ENCODE measurements at places on chromosomes 2 and 18.

GRCh38 chr18:9726936-9727335, 18.8 kb downstream of the RAB31 start:
- DNase-seq: no peak

- DNase-seq: no peak
Observed at GRCh38 chr18:63421514-63421913, 762 bp downstream of the VPS4B start.

DNA sequence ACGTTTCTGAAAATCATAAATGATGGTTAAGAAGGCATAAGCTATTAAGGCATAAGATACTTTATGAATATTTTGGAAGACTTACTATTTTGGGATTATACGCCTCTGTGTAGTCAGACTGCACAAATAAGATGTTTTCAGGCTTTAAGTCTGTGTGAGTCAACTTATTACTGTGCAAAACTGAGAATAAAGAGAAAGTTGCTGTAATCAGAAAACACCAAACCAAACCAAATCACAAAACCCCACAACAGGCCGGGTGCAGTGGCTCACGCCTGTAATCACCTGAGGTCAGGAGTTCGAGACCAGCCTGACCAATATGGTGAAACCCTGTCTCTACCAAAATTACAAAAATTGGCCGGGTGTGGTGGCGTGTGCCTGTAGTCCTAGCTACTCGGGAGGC, 7.7 kb downstream of the CLK1 start:
- DNase-seq: no peak

- DNase-seq: no peak
Observed at GRCh38 chr2:127504552-127505430, 21.5 kb downstream of the IWS1 start.

- DNase-seq: no peak
Observed at GRCh38 chr2:158817588-158817987, 22.5 kb downstream of the DAPL1 start.

DNA sequence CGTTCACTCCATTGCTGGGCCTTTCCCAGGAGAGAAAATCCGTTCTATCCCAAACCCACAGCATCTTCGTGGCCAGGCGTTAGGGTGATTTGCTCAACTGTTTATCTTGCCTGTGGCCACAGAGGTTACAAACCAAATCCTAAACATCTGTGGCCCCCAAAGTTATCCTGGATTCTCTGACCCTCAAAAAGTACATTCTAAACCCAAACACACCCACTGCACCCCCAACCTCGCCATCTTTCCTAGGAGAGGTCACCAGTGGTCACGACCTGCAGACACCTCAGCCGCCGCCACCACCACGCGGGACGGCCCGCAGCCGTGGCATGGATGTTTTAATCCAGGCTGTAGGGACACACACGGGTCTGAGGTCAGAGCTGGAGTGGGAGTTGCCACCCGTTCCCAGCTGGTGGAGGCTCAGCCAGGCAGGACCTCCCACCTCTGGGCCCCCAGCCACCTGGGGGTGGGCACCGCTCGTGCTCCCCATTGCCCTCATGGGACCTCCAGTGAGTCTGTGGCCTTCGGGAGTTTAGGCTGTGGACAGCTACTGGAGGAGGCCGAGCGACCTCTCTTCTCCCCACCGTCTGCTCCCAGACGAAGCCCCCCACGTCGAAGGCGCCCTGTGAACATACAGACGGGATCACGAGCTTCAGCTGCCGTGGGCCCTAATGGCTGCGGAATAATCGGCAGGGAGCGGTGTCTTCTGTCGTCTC, 72.0 kb downstream of the KCNG2 start:
- DNase-seq: no peak

DNA sequence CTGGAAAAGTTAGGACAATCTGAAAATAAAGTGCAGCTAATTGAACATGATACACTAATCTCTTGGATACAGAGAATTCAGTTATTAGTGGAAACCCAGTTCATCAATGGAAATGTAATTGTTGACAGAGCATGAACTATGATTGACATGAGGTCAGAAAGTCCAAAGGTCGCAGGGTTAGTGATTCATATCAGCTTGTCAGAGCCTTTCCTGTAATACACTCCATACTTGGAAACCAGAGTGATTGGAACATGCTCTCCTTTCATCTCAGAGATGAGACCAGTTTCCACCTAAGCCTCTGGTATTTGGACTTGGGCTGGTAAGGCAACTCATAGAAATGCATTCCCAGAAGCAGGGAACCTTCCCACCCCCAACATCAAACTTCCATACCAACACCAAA, 8.5 kb upstream of the NCKAP5 start:
- no peak for DNase-seq

- no peak for DNase-seq
Observed at GRCh38 chr2:149828520-149829210, 241.1 kb upstream of the MMADHC start.

DNA sequence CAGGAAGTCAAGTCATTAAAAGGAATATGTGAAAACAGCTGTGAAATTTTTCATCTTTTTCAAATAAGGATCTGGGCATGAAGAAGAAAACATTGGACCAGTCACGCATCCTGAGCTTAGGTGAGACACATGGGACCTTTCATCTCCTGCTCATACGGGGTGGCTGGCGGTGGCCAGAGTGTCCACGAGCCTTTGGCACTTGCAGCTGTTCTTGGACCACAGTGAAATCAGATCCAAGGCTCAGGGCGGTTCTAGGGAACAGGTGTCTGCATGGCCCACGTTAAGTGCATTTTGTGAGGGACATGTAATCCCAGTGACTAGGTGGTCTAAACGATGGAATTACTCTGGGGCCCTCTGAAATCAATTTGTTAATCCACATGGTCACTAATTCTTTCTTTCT, 212.7 kb upstream of the COPS8 start:
- no peak for DNase-seq

DNA sequence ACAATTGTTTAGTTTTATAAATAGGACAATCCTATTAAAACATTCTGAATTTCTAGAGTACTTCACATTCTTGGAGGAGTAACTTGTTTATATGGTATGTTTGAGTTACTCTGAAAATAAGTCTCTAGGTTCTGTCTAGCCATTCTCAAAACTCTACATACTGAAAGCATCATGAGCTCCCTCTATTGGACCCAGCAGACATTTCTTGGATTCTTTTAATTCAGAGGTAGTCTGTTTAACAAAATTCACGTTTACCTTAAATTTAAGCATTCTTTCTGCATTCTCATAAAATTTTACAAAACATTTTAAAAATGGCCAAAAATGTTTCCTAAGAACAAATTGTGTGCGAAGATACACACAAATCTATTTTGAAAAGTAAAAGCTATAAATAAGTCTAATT, 15.3 kb downstream of the SP9 start:
- no peak for DNase-seq

DNA sequence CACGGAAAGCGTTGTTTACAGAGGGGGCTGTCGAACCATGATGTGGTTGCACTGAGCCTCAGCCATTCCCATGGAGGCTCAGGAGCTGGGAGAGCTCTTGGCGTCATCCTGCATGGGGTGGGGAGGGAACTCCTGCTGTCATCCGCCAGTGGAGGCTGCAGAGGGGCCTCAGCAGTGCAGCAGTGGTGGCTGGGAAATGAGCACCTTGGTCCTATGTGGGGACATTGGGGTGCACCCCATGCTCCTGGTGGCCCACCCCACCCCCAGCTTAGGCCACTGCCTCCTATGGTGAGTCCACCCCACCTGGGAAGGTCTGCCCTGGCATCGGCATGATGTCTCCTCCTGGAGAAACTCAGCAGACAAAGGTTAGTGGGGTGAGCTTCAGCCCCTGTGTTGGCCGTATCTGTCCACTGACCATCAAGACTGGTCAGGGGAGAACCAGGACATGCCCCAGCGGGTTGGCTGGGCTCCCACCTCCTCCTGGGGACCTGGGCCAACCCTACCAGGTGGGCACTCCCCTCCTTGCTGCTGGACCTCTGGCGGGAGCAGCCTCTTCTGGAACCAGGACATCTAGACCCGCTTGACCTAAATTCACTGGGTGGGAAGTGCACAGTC, 67.8 kb upstream of the HDAC4 start:
- DNase-seq: no peak

GRCh38 chr2:234535464-234535863, 38.6 kb upstream of the ARL4C start:
- no peak for DNase-seq

DNA sequence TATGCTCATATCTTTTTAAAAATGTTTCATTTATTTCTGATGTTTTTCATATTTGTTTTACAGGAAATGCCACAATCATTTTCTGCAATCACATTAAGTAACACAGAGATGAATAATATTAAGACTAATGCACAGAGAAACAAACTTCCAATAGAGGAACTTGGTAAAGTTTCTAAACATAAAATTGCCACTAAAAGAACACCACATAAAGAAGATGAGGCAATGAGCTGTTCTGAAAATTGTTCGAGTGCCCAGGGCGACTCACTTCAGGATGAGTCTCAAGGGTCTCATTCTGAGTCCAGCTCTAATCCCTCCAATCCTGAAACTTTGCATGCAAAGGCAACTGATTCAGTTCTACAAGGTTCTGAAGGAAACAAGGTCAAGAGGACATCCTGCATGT, 70.4 kb downstream of the APLF start:
- DNase-seq: no peak

- no peak for DNase-seq
Observed at GRCh38 chr2:7119132-7119835, 202.1 kb downstream of the RNF144A start.

DNA sequence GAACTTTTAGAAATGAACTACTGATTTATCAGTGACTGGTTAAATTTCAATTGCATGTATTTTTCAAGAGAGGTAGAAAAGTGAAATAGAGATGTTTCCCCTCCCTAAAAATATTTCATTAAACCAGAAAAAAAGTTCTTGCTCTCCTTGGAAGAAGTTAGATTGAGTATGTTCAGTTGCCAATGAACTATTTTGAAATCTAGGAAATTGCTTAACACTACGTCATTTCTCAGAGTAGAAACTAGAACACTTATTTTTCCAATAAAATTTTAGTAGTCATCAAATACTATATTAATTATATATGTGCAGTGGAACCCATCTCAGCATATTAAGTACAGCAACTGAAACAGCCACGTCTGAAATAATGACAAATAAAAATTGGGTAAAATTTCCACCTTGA, 51.8 kb upstream of the STAT1 start:
- no peak for DNase-seq

DNA sequence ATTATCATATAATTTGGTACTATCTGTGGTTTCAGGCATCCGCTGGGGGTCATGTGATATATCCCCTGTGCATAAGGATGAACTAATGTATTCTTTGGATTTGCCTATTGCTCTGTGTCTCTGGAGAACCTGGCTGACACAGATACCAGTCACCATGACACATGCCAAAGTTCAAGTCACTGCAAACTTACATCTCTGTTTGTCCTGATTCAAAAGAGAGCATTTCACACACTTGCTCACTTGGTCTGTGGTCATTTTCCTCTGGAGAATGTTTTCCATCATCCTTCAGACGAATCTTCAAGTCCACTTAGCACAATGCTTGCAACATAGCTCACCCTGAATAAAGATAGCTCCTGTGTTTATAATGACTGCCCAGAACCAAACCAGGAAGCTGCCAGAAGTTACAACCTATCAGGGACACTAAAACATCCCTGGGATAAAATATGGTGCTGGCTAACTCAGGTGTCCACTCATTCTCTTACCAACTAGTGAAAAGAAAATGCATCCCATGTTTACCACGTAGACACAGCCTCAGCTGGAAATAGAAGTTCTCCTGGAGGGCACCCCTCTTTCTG, 18.1 kb downstream of the SULT1C3 start:
- no peak for DNase-seq

DNA sequence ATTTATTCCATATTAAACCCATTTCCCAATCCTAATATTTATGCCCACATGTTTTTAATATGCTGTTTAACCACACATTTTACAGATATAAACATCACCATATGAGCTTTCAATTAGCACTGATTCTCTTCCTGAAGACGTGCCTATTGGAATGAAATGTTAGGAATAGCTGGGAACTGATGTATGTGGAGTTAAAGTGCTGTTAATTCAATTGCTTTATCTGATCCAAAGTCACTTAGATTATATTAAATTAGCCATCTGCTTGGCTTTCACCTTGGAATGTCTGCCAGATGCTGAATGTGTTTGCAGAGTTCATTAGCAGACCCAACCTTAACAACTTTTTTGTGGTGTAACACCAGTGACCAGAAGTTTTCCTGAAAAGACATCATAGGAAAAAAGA, 942.9 kb upstream of the KLHL29 start:
- no peak for DNase-seq

- DNase-seq: no peak
Observed at GRCh38 chr2:218066926-218067515, 2.0 kb upstream of the RUFY4 start.

- DNase-seq: no peak
Observed at GRCh38 chr18:48811401-48811800, 139.4 kb downstream of the SMAD7 start.

DNA sequence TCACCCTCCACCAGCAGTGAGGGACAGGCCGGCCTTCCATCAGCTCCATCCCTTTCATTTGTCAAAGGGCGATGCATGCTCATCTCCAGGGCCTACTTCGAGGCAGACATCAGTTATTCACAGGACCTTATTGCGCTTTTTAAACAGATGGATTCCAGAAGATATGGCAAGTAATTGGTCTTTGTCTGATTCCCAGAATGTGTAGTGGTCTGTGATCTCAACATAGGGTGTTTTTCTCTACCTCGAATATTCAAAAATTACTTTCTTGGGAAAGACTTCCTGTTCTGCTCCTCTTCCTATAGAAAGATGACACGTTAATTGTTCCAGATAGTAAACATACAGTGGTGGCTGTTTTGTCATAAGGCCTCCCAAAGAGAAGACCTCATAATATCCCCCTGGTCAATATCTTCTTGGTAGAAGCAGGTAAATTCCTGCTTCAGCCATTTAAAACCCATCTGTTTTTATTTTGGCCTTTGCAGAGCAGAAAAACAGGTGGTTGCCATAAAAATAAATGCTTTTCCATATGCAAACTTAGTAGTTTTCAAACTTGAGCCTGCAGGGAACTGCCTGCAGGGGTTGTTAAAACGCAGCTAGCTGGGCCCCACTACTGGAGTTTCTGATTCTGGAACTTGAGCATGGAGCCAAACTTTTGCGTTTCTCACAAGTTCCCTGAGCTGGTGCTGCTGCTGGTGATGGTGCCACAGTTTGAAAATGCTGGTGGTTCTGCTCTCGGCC, 8.2 kb downstream of the SMARCAL1 start:
- DNase-seq: no peak

GRCh38 chr18:484749-485464, 15.6 kb downstream of the COLEC12 start:
- no peak for DNase-seq

- no peak for DNase-seq
Observed at GRCh38 chr2:10774394-10774793, 38.2 kb downstream of the PDIA6 start.

GRCh38 chr2:129656081-129656598, 323.3 kb upstream of the RAB6C start:
- DNase-seq: no peak

- DNase-seq: no peak
Observed at GRCh38 chr2:129801575-129801974, 177.9 kb upstream of the RAB6C start.

DNA sequence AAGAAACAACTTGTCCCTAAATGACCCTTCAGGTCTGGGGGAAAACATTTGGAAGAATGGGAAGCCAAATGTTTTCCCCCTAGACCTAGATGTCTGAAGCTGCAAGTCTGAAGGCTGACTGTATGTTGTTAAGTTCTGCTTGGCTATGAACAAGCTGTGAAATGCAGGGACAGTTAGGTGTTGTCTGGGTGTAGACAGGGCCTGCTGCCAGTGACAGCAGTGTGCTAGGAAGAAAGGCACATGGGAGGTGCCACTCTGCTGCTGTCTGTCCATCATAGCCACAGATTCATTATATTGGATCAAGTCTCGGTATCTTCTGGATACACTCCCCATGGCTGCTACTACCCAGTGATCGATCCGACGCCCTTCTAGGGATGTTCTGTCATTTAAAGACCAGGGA, 265.9 kb upstream of the PXDN start:
- DNase-seq: no peak
